Fibroblast of skin of scalp (primary cell): ENCODE measurements at places on chromosomes 4 and X.

GRCh38 chr4:92522356-92522755 lies 218.6 kb downstream of the GRID2 start:
- DNase-seq: no peak

DNA sequence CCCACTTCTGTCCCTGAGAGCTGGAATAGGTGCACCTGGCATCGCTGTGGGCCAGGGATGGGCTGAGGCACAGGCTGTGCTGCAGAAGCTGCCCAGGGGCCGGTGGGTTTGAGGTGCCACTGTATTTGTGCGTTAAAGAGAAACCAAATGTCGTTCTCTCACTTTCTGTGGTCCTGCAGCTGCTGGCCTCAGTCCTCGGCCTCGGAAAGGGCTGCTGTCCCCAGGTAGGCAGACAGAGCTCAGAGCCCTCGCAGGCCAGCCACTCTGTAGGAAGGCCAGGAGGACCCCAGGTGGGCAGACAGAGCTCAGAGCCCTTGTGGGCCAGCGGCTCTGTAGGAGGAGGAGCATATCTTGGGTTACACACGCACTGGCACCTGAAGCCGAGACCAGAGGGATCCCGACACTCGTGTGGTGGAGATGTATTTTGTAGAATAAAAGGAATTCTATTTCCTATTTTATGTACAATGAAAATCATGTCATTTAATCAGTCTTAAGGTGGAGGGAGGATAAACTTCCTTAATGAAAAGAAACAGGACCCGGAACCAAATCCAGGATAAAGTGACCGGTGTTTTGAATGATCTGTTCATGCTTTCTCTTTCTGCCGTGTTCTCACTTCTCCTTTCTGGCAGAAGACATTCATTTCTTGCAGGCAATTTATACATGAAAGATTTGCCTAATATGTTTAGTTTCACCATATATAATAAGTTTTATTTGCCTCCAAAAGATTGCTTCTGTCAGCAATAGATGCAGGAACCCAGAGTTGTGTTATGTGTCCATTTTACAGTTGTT lies 54.4 kb upstream of the HGFAC start:
- no peak for DNase-seq

- no peak for DNase-seq
These were observed 42.0 kb downstream of the TMEM150C start for GRCh38 chr4:82519776-82520175.

DNA sequence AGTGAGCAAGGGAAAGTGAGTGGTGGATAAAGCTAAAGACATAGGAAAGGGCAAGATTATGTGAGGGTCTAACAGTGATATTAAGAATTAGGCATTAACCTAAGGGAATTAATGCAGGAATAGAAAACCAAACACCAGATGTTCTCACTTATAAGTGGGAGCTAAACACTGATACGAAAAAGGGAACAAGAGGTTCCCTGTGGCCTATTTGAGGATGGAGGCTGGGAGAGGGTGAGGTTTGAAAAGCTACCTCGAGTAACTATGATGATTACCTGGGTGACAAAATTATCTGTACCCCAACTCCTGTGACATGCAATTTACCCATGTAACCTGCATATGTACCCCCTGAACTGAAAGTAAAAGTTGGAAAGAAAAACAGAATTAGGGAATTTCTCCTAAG lies 79.0 kb downstream of the ANXA3 start:
- no peak for DNase-seq

DNA sequence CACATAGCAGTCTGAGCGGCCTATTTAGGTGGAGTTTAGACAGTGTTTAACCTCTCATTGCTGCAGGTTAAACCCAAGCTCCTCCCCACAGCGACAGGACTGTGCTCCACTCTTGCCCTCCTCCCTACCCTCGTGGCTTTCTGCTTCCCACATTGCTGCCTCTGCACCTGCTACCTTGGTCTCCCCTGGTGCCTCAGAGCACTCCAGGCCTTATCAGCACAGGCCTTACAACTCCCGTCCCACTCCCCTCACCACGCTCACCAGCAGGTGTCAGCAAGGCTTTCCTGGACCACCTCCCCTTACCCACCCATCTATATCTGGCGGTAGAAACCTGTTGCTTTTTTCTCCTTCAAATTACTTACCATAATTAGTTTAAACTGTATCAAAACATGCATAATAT lies 18.6 kb downstream of the HELT start:
- no peak for DNase-seq

GRCh38 chr4:38495446-38495845 lies 168.6 kb upstream of the KLF3 start:
- DNase-seq: no peak

DNA sequence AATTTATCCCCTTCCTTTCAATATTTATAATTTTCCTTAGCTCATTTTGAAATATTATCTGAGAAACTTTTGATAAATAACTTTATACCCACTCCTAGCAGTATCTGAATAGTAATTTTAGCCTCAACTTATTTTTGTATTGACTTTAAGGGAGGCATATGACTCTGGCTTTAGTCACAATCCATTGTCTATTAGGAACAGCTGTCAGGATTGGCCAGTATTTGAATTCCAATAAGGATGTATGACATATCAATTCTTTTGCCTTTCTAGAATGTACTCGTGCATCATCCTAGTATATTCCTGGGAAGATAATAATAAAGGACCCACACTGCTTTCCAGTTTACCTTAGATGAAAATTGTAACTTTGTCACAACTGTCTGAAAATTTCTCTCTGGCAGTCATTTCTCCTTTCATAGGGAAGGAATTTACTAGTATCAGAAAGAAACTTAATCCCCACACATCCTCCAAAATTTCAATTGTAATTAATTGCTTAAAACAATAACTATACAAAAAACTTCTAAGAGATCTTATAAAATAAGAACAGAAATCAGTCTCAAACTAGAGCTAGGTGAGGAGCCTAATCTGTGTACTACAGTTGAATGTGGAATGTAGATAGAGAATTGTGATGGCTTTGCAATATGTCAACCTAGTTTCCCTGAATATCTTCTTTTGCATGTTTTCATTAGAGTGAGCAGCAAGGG lies 121.0 kb upstream of the EPHA5 start:
- peak; percentile 9 for DNase-seq

DNA sequence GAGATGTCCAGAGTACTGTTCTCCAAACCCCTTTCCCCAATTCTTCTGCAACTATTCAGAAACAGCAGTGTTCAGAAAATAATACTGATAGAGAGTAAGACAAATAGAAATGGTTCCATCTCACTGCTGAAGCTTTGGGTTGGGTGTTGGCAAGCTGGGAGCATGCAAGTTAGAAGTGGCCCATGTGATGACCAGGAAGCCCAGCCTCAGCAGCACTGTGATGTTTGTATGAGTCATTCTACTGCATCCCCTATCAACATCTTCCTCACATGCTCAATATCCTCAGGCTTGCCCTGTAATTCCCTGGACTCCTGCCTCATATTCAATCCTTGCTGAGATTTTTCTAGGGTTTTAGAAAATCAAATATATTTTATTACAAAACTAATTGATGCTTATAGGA lies 96.5 kb downstream of the CHRDL1 start:
- DNase-seq: no peak

GRCh38 chr4:174214101-174214878 lies 69.2 kb downstream of the FBXO8 start:
- no peak for DNase-seq

- DNase-seq: no peak
These were observed 16.0 kb upstream of the SEPTIN6 start for GRCh38 chrX:119708936-119709335.

- no peak for DNase-seq
These were observed 83.2 kb upstream of the IL1RAPL2 start for GRCh38 chrX:104482757-104483156.

DNA sequence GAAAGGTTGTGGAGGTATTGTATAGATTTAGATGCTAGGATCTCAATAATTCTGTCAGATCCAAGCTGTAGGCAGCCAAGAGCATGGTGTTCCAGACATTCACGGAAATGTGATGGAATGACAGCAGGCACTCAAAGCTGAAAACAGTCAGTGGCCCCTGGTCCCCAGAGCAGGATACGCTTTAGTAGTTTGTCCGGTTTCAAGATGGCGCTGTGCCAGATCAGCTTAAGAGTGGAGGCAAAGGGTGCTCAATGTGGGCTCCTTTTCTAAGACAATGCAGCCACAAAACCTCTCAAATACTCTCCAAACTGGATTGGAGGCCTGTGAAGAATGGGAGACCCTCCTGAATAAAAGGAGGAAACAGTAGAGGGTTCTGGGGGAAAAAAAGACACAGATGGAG lies 291.2 kb upstream of the HS3ST1 start:
- DNase-seq: no peak

GRCh38 chr4:4361883-4362282 lies 25.0 kb upstream of the NSG1 start:
- DNase-seq: no peak

- no peak for DNase-seq
These were observed 1295.8 kb upstream of the AGA start for GRCh38 chr4:178738026-178738425.

DNA sequence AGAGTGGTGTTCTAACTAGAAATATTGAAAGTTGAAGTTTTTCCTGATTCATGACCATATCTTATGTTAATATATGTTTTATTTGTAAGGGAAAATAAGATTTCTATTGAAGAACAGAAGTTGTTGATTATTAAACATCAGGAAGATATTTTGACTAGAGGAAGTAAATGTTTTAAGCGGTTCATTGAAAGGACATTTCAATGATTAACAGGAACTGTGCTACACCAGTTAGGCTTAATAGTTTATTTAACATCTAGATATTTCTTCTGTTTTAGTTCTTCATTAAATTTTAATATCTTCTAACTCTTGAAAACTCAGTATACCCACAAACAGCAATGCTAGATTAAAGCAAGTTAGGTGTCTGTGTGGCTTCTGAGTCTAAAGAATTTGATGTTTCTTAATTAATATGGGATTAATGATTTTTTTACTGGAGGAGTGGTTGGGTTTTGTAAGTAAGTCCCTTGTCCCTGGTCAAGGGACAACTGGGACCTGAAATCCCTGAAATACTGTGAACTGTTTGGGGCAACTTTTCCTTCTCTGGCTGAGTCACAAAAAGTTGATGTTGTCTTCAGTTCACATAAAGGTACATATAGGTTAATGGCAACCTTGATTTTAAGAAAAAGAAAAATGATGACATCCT lies 42.9 kb upstream of the CYP4V2 start:
- no peak for DNase-seq

GRCh38 chrX:70171624-70172023 lies 5.7 kb upstream of the DGAT2L6 start:
- no peak for DNase-seq

DNA sequence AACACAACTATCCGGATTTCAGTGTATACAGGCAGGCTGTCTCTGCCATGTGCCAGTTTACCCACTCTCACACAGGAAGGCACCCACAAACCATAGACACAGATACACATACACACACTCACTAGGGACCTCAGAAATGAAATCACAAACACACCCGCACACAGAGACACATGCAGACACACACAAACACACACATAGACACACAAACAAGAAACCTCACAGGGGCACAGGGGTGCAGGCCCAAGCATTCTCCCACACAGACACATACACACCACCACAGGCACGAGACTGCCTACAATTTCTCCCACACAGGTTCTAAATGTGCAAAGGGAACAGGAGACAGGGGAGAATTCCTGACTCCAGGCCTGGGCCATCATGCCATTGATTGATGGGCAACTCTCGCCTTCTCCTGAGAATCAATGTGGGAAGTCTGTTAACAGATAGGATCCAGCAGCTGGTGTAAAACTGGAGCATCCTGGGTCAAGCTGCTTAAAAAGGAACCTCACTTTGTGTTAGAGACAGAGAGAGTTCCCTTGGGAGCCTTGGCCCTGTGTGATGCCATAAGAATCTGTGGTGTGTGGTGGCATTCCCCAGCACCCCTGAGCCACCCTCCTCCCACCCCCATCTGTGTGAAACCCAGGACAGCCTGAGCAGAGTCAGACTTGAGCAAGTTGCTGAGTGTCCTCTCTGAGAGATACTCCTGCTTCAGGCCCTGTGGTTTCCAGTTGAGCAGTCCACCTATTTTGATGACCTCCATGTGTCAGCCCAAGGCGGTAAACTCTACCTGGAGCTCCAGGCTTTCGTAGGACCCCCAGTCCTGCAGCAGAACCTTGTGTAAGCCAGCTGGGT lies 33.9 kb downstream of the NBDY start:
- DNase-seq: no peak

DNA sequence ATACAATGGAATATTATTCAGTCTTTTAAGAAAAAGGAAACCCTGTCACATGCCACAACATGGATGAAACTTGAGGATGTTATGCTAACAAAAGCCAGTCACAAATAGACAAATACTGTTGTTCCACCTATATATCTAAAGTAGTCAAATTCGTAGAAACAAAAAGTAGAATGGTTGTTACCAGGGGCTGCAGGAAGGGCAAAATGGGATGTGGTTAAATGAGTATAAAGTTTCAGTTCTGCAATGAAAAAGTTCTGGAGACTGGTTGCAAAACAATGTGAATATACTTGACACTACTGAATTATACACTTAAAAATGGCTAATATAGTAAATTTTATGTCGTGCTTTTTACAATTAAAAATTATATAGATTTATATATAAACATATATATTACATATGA lies 12.2 kb downstream of the SPOCK3 start:
- no peak for DNase-seq

DNA sequence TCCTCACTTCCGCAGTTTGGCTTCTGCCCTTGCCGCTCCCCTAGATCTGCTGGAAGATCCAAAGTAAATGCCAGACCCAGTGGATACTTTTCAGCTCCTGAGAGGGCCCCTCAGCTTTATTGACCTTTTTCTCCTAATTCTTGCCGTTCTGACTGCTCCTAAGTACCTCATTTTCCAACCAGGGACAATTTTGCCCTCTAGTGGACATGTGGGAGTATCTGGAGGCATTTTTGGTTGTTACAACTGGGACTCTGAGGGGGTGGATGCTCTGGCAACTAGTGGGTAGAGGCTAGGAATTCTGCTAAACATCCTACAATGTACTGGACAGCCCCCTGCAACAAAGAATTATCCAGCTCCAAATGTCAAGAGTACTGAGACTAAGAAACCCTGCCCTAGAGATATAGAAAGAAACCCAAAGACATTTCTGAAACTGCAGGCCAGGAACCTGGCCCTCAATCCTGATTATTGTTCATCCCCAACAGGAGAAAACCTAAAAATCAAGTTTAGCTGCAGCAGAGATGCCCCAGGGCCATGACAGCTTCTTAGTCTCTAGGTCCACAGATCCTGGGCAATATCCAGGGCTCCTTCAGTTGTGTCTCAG lies 3.4 kb downstream of the TEX13B start:
- DNase-seq: peak; percentile 20

DNA sequence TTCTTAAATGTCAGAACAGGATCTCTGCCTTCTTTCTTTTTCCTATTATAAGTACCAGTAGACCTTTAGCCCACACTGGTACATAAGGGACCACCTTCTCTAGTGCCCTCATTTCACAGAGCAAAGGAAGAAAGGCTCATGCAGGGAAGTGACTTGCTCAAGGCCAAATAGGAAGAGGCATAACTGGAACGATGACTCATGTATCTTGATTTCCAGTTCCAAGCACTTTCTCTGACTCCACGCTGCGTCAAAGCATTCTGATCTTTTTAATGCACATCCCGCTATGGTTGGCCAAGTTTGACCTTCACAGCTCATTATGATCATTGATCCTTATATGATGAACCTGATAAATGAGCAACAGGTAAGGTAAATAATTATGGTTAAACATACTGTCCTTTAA lies 542.0 kb downstream of the GBA3 start:
- DNase-seq: no peak

- peak; percentile 68 for DNase-seq
These were observed 859 bp downstream of the SMARCA1 start for GRCh38 chrX:129522184-129523078.

GRCh38 chr4:114807759-114808404 lies 209.3 kb downstream of the UGT8 start:
- peak; percentile 46 for DNase-seq

GRCh38 chr4:18213576-18214198 lies 192.1 kb upstream of the LCORL start:
- DNase-seq: no peak

- DNase-seq: peak; percentile 35
These were observed 95.4 kb upstream of the FRG1 start for GRCh38 chr4:189845145-189845846.
